ENCODE measurements at places on chromosomes 4 and X. TPM values are rescaled to one million over a fixed set of nuclear protein-coding genes. Genes with fewer than 3 reads are reported as not detected.

GRCh38 chrX:131816551-131817136 lies 206.5 kb upstream of the STK26 start:
- H3K27me3 ChIP-seq: peaks cover 2% of the 10 kb centered on the region
- H3K36me3 ChIP-seq: peaks cover 82% of the 10 kb centered on the region
- no peak for DNase-seq
- H3K4me3 ChIP-seq: no peak overlapping the region
- H3K4me1 ChIP-seq: no peaks in the 10 kb centered on the region
- no peak overlapping the region for H3K27ac ChIP-seq

DNA sequence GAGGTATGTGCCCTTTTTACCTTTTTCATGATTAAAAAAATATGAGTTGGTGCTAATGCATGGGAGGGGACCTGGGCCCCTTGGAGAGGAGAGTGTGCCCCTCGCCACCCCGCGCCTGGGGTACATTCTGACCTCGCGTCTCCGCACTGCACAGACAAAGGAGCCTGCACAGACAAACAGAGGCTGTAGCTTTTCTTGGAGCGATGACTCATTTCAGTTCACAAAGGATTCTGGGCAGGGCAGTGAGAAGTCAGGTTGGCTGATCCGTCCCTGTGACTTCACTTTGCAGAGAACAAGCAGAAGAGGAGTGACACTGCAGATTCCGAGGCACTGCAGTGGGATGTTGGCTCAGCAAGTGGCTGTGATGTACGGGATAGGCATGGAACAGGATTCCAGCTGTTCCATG lies 82.9 kb downstream of the STOX2 start:
- peak; percentile 69 for DNase-seq
- no peaks in the 10 kb centered on the region for H3K36me3 ChIP-seq
- H3K4me3 ChIP-seq: no peak overlapping the region
- H3K27me3 ChIP-seq: no peaks in the 10 kb centered on the region
- H3K4me1 ChIP-seq: peaks cover 3% of the 10 kb centered on the region

DNA sequence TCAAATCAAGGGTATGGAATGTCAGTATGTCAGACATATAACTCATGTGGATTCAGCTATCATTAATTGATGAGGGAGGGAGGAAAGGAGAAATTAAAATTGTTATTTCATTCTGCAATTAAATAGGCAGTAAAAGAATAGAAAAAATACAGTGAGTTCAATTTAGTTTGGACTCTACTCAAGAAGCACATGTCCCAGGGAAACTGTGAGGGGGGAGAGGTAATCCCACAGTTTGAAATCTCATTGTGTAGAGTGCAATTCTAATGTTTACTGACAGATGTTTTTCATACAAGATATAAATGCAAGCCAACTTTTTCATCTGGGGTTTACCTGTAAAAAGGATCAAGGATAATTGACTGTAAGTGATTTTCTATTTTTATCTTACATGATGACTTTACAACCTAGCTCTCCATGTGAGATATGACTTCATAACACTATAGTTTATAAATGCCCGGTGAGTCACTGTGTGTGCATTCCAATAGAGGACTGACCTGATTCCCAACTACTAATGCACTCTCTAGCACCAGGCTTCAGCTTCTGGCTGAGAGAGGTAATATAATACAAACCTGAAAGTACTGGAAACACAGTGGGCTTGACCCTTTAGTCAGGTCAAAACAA lies 35.2 kb upstream of the SCD5 start:
- no peak overlapping the region for H3K27ac ChIP-seq
- DNase-seq: no peak
- H3K4me3 ChIP-seq: no peak overlapping the region
- no peaks in the 10 kb centered on the region for H3K27me3 ChIP-seq
- peaks cover 42% of the 10 kb centered on the region for H3K36me3 ChIP-seq

DNA sequence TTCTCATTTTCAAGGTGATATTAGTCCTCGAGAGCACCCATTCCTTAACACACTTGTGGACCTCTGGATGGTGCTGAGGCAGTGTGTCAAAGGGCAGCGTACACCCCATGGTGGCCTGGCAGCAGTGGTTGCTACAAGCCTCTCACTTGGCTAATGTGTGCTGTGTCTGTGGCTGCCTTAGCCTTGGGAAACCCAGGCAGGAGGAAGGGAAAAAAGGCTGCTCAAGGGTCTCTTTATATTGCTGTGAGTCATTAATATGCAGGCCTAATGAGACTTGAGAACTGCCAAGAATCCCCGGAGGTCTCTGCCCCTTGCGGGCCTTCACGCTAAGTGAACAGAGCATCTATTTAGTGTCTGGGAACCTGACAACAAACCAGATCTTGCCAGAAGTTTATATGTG lies 7.0 kb downstream of the PCDH10 start:
- H3K36me3 ChIP-seq: peaks cover 6% of the 10 kb centered on the region
- H3K27ac ChIP-seq: no peak overlapping the region
- no peak overlapping the region for H3K4me3 ChIP-seq
- peaks cover 19% of the 10 kb centered on the region for H3K27me3 ChIP-seq

DNA sequence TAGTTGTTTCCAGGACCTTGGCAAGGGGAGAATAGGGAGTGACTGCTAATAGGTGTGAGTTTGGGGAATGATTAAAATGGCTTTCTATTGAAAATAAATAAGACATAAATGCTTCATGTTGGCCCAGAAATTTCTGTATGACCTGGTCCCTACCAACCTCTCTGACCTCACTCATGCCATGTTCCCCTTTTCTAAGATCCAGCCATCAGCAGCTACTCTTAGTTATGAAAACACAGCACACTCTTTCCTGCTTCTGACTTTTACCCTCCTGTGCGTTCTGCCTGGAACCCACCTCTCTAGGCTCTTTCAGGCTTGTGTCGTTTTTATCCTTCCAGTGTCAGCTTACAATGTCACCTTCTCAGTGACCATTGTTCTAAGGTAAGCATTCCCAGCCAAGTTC lies 14.8 kb upstream of the CXCL5 start:
- DNase-seq: no peak
- no peak overlapping the region for H3K27ac ChIP-seq
- H3K36me3 ChIP-seq: peaks cover 4% of the 10 kb centered on the region
- H3K27me3 ChIP-seq: no peaks in the 10 kb centered on the region
- peaks cover 5% of the 10 kb centered on the region for H3K4me1 ChIP-seq

- peaks cover 2% of the 10 kb centered on the region for H3K4me1 ChIP-seq
- H3K4me3 ChIP-seq: no peak overlapping the region
- H3K27me3 ChIP-seq: no peaks in the 10 kb centered on the region
Measured at GRCh38 chr4:16206848-16207247, 19.4 kb downstream of the TAPT1 start.

GRCh38 chr4:110134269-110134869 lies 64.0 kb downstream of the ELOVL6 start:
- H3K4me1 ChIP-seq: no peaks in the 10 kb centered on the region
- no peaks in the 10 kb centered on the region for H3K27me3 ChIP-seq
- H3K27ac ChIP-seq: no peak overlapping the region

GRCh38 chr4:146132445-146132844 lies 43.1 kb upstream of the LSM6 start:
- H3K27me3 ChIP-seq: no peaks in the 10 kb centered on the region
- H3K36me3 ChIP-seq: no peaks in the 10 kb centered on the region
- no peak overlapping the region for H3K4me3 ChIP-seq

GRCh38 chrX:26442340-26442739 lies 226.4 kb downstream of the MAGEB5 start:
- H3K4me1 ChIP-seq: no peaks in the 10 kb centered on the region
- no peak overlapping the region for H3K4me3 ChIP-seq
- no peak for DNase-seq
- no peak overlapping the region for H3K27ac ChIP-seq

GRCh38 chr4:3254302-3255131 lies 5.6 kb downstream of the MSANTD1 start:
- H3K36me3 ChIP-seq: no peaks in the 10 kb centered on the region
- H3K4me3 ChIP-seq: no peak overlapping the region
- H3K4me1 ChIP-seq: no peaks in the 10 kb centered on the region
- DNase-seq: peak; percentile 16
- H3K27me3 ChIP-seq: no peaks in the 10 kb centered on the region
- H3K27ac ChIP-seq: no peak overlapping the region

- no peak overlapping the region for H3K4me3 ChIP-seq
- H3K27ac ChIP-seq: no peak overlapping the region
- H3K4me1 ChIP-seq: no peaks in the 10 kb centered on the region
Measured at GRCh38 chr4:99518601-99519295, 7.9 kb downstream of the C4orf17 start.

GRCh38 chr4:55086578-55086977 lies 38.8 kb downstream of the KDR start:
- H3K27me3 ChIP-seq: no peaks in the 10 kb centered on the region
- no peaks in the 10 kb centered on the region for H3K4me1 ChIP-seq
- no peak overlapping the region for H3K27ac ChIP-seq
- DNase-seq: no peak
- H3K36me3 ChIP-seq: peaks cover 48% of the 10 kb centered on the region

DNA sequence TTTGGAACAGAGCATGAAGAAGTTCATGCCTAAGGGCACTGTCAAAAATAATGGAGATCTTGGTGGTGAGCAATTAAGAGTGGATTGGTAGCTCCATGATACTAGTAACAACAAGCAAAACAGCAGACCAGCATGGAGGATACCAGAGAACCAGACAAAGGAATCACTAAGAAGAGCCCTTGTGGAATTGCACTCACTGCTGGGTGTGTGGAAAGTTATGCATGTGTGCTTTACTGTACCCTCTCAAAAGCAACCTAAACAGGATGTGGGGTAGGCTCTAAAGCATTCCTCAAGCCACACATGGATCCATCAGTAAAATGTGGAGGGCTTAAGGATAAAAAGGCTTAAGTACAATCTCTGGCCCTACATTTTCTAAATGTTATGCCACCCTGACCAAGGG lies 69.5 kb downstream of the AR start:
- peaks cover 4% of the 10 kb centered on the region for H3K36me3 ChIP-seq
- no peaks in the 10 kb centered on the region for H3K27me3 ChIP-seq
- no peak overlapping the region for H3K27ac ChIP-seq
- H3K4me3 ChIP-seq: no peak overlapping the region
- no peaks in the 10 kb centered on the region for H3K4me1 ChIP-seq

The HELQ gene
- total RNA-seq: 13.9 TPM

The RNF150 gene
- total RNA-seq: 3.7 TPM

The MAGEA10 gene
- not detected for total RNA-seq
